ENCODE measurements at places on chromosomes 11 and 22.
A peak's percentile ranks its signal among the peaks of the same experiment; 100 is the strongest.

DNA sequence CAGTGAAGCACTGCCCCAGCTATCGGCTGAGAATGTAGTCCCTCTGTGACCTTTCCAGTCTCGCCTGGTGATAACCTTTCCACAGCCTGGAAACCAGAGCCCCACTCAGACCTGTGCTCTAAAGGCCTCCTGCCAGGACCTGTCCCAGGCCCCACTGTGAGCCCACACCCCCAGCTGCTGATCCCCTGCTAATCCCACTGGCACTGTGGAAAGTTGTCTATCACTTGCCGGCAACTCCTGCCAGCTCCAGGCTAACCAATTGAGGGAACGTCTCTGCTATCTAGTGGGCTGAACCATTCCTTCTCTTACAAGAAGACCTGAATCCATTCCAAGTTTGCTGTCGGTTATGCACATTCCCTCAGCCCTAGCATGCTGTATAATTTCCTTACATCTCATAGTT, 328.2 kb downstream of the FAM181B start:
- DNase-seq: no peak

GRCh38 chr11:106415510-106415909, 338.0 kb downstream of the AASDHPPT start:
- DNase-seq: no peak

DNA sequence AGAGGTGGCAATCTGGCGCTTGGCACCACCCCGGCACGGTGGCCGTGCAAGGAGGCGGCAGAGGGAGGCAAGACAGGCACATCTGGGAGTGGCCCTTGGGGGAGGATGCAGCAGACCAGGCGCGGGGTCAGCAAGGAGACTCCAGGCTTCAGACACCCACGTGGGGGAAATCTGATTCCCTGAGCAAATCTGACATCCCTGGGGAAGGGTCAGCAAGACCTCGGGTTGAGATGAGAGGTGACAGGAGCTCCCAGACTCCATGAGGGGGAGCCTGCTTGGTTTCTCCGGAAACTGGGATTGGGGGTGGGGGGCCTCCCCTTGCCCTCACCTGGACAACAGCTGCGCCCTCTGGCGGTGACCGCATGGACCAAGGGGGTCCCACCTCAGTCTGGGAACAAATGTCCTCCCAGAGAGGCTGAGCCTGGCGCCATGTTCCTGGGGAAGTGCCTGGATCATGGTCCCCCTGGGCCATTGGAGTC, 4.0 kb upstream of the RCOR2 start:
- DNase-seq: peak; percentile 28

DNA sequence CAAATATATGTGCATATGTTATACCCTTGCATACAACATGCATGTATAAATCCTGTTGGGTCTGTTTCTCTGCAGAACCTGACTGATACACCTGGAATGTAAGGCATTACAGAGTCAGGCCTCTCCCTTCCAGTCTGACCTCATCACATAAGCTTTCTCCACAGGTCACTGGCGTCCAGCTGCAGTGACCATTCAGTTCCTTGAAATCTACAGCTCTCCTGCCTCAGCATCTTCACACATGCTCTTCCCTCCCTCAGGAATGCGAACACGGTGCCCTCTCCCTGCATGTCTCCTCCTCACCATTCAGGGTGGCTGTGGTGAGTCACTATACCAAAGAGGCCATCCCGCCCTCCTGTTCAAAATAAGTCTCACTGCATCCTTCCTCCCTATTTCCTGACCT, 657.8 kb upstream of the B3GAT1 start:
- no peak for DNase-seq

DNA sequence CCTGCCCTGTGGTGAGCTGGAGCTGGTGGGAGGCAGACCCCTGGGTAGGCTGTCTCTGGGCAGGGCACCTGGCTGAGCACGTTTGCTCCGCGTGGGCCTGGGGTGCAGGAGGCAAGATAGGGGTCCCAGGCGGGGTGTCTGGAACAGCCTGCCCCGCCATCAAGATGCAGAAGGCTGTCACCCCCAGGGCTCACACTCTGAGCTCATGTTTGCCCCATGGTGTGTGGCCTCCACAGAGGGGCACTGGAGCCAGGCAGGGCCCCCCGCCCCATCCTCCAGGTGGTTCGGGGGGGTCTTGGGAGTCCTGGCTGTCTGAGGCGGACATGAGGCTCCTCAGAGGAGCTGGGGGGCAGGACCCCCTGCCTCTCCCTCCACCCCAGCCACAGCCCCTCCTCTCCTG, 28.9 kb upstream of the CARS1 start:
- DNase-seq: no peak

DNA sequence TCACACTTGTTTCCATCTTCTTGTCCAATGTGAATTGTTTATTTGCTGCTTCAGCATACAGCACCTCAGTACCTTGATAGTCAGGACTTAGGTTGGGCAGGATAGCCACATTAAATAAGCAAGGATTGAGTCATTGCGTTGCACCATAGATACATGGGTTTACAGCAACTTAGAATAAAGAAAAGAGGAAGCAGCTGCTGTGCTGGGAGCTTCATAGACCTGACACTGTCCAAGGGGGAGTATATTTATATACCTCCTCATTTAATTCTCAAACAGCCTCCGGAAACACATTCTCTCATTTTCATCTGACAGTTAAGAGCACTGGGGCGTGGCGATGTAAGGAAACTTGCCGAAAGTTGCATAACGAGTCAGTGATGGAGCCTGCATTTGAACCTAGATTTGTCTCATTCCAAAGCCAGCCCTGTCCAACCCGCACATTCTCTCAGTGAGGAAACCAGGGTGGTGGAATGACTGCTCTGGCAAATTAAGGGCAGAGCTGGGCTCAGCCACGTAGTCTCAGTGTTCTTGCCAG, 42.2 kb downstream of the UBASH3B start:
- DNase-seq: no peak

GRCh38 chr11:125479137-125479536, 16.9 kb downstream of the FEZ1 start:
- no peak for DNase-seq

- no peak for DNase-seq
Measured at GRCh38 chr22:40112595-40112994, 65.1 kb upstream of the TNRC6B start.

DNA sequence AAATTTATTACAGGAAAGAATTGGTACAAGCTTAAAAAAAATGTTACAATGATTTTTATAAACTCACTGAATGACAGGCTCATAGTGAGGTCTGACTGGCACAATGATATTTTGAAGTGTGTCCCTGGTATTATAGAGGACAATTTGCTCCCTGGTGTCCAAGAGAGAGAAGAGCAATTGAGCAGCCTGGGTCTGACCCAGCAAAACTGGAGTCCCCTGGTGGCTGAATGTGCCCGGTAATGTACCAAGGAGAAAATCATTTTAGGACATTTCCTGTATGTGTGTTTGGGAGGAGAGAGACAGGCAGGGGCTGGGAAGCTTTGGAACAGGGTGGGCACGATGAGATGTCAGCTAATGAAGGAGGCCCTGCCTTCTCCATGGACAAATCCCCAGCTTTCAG, 125.3 kb downstream of the APOL5 start:
- no peak for DNase-seq

- DNase-seq: no peak
Measured at GRCh38 chr11:3879216-3879966, 23.9 kb downstream of the STIM1 start.

DNA sequence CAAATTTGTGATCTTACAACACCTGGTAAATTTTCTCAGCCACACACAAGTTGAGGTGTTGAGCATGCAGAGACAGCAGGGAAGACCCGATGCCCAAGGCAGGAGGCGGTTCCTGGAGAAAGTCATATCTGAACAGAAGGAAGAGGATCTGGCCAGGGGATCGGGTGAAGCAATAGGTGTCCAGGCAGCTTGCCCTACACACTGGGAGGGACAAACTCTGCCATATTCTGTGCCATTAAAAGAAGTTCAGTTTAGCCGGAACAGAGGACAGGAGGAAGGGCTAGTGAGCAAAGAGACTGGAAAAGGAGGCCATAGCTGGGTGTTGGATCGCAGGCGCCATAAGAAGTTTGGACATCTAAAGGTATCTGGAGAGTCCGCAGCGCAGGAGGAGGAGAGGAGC, 76.5 kb downstream of the TMPRSS5 start:
- no peak for DNase-seq

- DNase-seq: no peak
Measured at GRCh38 chr22:49216579-49216978, 611.1 kb downstream of the BRD1 start.

DNA sequence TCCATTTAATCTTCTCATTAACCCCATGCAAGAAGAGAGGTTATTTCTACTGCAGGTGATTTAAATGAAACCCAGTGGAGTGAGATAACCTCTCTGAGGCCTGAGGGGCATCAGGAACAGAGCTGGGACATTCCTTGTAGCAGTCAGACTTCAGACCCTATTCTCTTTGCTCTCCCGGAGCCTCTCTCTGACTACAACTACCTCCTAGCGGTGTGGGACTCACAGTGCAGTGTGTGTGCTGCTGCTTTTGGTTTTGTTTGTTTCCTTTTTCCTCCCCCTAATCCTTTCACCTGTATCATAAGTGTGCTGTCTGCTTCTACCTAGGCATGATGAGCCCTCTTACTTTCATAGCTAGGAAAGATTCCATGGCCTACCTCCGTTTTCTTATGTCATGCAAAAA, 769.6 kb downstream of the NTM start:
- DNase-seq: no peak

DNA sequence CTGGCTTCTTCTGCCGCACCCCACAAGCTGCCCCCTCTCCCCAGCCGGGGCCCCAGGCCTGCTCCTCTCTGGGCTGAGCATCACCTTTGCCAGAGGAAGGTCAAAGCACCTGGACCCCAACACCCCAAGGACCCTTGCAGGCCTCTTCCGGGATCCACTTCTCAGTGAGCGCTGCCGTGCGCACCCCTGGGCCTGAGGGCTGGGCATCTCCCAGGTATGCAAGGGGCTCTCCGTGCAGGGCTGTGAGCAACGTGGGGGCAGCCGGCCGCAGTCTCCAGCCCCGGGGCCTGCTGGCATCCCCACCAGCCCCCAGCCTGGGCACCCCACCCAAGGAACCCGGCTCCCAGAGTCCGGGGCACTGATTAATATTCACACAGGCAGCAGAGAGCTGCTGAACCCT, 64.0 kb downstream of the BRD1 start:
- DNase-seq: no peak

GRCh38 chr11:43573233-43573632, 107.3 kb upstream of the HSD17B12 start:
- DNase-seq: peak; percentile 72

- DNase-seq: peak; percentile 2
Measured at GRCh38 chr11:86740628-86741483, 59.5 kb upstream of the PRSS23 start.

GRCh38 chr11:12007769-12008737, at the start of gene DKK3:
Gene DKK3, minus strand, starts transcription at chr11:12008626. Its CDS starts 44 bp downstream, at chr11:12008582.
- no peak for DNase-seq

GRCh38 chr22:37079158-37079557, 27.6 kb downstream of the KCTD17 start:
- DNase-seq: no peak

DNA sequence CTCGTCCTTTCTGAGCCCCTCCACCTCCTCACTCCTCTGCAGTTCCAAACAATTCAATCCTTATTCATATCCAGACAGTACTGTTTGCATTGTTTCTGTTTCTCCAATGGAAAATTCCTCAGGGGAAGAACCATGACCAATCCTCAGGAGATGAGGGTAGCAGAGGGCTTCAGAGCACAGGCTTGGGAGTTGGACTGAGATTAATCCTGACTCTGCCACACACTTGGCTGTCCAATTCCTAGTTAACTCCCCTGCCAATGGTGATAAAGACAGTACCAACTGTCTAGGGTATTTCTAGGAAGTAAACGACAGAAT, 58.0 kb downstream of the MICAL3 start:
- no peak for DNase-seq

GRCh38 chr11:94186342-94187203, 57.9 kb downstream of the PANX1 start:
- no peak for DNase-seq

- no peak for DNase-seq
Measured at GRCh38 chr22:32607086-32607485, 132.5 kb downstream of the FBXO7 start.

DNA sequence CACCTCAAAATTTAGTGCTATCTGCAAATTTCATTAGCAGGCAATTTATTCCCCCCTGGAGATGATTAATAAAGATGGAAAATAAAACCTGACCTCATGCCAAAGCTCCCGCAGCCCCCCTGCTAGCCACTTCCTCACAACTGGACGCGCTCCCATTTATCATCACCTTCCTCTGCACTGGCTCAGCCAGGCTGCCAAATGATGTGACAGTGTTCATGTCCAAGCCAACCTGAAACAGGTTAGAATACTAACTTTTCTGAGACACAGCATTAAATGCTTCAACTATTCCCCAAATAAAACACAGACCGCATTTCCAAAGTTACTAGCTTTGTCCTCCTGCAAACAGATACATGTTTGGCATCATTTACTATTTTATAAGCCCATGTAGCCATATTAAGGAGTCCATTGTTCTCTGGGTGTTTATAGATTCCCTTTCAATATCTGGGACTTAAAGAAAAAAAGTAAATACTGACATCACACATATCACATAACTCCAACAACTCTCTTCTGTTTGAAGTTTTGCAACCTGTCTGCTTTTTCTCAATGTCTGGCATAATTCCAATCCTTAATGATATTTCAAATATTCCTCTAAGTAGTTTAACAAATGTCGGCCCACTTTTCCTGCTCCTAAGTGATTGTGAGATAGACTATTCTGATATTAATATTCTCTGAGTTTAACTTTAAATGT, 829.7 kb upstream of the FAT3 start:
- DNase-seq: no peak

DNA sequence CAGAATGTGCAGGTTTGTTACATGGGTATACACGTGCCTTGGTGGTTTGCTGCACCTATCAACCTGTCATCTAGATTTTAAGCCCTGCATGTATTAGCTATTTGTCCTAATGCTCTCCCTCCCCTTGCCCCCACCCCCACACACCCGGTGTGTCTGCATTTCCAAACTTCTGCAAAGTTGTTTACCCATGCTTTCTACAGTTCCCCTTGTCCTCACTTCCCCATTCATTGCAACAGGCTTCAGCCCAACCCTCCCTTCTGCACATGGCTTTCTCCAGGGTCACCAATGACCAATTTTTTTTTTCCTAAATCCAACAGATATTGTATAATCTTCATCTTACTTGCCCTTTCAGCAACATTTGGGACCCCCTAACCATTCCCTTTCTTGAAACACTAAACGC, 32.0 kb upstream of the NUP50 start:
- no peak for DNase-seq

- no peak for DNase-seq
Measured at GRCh38 chr22:47032956-47033647, 270.7 kb downstream of the TBC1D22A start.

- no peak for DNase-seq
Measured at GRCh38 chr11:7630002-7630401, 43.3 kb downstream of the CYB5R2 start.

DNA sequence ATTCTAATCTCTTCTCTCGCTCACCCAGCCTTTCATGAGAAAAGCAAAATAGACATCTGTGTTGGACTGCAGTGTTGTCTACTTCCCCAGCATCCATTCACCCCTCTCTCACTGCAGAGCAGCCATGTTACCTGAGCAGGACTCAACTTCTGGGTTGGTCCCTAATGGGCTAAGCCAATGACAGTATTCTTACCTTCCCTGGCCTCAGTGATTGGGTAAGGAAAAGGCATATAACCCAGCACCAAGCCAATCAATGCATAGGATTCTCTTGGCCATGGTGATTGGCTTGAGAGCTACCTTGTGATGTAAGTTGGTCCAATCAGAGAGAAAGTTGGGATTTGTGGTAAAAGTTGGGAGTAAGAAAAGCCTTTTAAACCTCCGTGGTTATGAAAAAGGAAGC, 99.8 kb upstream of the NECTIN1 start:
- DNase-seq: no peak
